Activated naive CD8-positive, alpha-beta T cell treated with anti-CD3 and anti-CD28 coated beads, Interleukin-2, amount 10 ng/mL, durations not matched to agents 7 days and 5 days (primary cell): ENCODE measurements at places on chromosomes 7 and 10. TPM values are rescaled to one million over a fixed set of nuclear protein-coding genes. Genes with fewer than 3 reads are reported as not detected.

- H3K27ac ChIP-seq, result no peak overlapping the region
- H3K4me3 ChIP-seq, result no peak overlapping the region
- H3K36me3 ChIP-seq, result no peaks in the 10 kb centered on the region
- H3K4me1 ChIP-seq, result no peaks in the 10 kb centered on the region
- no peak for DNase-seq
These were observed 145.5 kb upstream of the AUTS2 start for GRCh38 chr7:69452797-69453196.

DNA sequence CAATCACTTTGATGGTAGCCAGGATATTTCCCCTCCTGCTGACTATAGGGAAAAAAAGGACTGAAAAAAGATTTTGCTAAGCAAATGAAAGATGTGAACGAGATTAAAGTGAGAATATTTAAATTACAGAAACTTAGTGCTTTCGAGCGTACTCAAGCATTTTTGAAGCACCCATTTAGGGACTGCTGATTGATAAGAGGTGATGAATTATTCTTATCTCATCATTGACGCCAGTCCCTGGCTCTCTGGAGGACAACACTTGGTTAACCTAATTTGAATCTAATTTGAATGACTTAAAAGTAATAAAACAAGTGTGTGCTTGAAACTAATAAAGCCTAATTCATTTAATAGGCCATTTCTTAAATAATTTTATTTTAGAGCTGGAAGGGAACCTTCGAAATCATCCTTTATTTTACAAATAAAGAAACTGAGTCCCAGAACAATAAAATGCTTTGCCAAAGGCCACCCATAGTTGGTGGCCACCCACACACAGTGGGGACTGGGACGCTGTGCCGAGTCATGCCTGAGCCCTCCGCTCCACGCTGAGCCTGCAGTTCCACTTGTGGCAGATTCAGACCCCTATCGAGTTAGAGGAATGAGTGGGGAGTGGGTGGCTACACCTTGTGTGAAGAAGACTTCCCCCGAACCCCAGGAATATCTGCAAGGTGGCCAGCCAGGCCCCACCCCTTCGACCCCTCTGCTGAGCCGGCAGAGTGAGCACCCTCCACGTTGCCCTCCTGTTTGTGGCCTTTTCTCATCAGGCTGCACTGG lies 61.1 kb upstream of the SAMD8 start:
- H3K4me1 ChIP-seq, result peaks cover 5% of the 10 kb centered on the region
- H3K36me3 ChIP-seq, result no peaks in the 10 kb centered on the region
- no peak for DNase-seq
- H3K27me3 ChIP-seq, result no peaks in the 10 kb centered on the region
- H3K4me3 ChIP-seq, result no peak overlapping the region

DNA sequence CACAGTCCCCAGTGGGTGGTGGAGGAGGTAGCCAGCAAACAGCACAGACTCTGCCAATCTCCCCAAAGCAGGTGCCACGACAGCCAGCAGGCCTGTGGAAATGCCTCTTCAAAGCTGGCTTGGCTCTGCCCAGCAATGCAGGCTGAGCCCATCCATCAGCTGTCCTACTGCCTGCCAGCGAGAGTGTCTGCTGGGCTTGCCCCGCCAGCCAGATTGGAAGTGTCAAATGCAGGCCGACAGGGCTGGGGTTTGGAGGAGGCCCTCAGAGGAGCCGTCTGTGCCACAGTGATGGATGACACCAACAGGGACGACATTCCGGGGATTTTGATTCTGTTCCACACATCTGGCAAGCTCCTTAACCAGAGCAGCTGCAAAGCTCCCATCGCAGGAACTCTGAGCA lies 16.7 kb downstream of the HABP2 start:
- DNase-seq, result no peak
- H3K27me3 ChIP-seq, result peaks cover 9% of the 10 kb centered on the region
- H3K27ac ChIP-seq, result no peak overlapping the region
- H3K36me3 ChIP-seq, result no peaks in the 10 kb centered on the region
- no peak overlapping the region for H3K4me3 ChIP-seq

DNA sequence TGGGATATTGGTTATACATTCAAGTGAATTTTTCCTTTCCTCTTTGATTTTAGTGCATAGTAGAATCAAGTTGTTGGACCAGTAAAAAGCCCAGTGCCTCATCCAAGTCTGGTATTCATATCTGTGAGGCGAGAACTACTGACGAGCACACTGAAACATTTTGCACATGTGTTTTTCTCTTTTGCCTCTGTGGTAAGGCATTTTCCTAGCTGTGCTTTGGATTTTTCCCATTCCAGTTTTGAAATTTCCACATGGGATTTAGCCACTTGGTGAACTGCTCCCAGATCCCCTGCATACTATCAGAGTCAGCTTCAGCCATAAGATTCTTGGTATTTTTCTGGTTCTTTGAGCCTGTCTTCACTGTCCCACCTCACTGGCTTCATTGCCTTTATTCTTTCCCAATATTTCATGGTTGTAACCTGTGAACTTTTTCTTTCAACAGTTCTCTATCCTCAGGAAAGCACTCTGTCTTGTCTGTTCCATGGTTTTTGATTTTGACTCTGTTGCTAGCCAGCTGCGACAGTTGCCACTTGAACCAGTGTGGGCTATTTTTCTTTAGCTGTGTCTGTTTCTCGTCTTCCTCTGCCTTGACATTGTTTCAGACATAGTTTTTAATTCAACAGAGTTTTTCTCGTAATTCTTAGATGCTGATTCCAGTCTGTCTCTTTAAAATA lies 239.0 kb downstream of the REEP3 start:
- no peak overlapping the region for H3K4me3 ChIP-seq
- H3K36me3 ChIP-seq, result no peaks in the 10 kb centered on the region
- peaks cover 34% of the 10 kb centered on the region for H3K27me3 ChIP-seq
- DNase-seq, result no peak
- H3K27ac ChIP-seq, result no peak overlapping the region

GRCh38 chr7:77450613-77451012 lies 34.5 kb upstream of the GSAP start:
- H3K27me3 ChIP-seq, result peaks cover 2% of the 10 kb centered on the region
- no peak for DNase-seq
- no peak overlapping the region for H3K27ac ChIP-seq
- H3K4me1 ChIP-seq, result peaks cover 9% of the 10 kb centered on the region
- no peaks in the 10 kb centered on the region for H3K36me3 ChIP-seq
- H3K4me3 ChIP-seq, result no peak overlapping the region

GRCh38 chr10:89540420-89540949 lies 5.1 kb upstream of the SLC16A12 start:
- no peaks in the 10 kb centered on the region for H3K4me1 ChIP-seq
- no peak for DNase-seq
- H3K36me3 ChIP-seq, result no peaks in the 10 kb centered on the region

GRCh38 chr7:66400400-66400799 lies 195.3 kb downstream of the TPST1 start:
- no peak overlapping the region for H3K4me3 ChIP-seq
- no peak overlapping the region for H3K27ac ChIP-seq
- H3K27me3 ChIP-seq, result no peaks in the 10 kb centered on the region

GRCh38 chr10:104406715-104407650 lies 53.4 kb downstream of the CFAP58 start:
- H3K4me3 ChIP-seq, result no peak overlapping the region
- no peak overlapping the region for H3K27ac ChIP-seq
- H3K27me3 ChIP-seq, result peaks cover 23% of the 10 kb centered on the region

GRCh38 chr7:128154504-128154903 lies 86.6 kb upstream of the LEP start:
- no peak for DNase-seq
- peaks cover 2% of the 10 kb centered on the region for H3K4me1 ChIP-seq
- no peak overlapping the region for H3K4me3 ChIP-seq
- H3K27me3 ChIP-seq, result peaks cover 22% of the 10 kb centered on the region
- no peaks in the 10 kb centered on the region for H3K36me3 ChIP-seq
- no peak overlapping the region for H3K27ac ChIP-seq

DNA sequence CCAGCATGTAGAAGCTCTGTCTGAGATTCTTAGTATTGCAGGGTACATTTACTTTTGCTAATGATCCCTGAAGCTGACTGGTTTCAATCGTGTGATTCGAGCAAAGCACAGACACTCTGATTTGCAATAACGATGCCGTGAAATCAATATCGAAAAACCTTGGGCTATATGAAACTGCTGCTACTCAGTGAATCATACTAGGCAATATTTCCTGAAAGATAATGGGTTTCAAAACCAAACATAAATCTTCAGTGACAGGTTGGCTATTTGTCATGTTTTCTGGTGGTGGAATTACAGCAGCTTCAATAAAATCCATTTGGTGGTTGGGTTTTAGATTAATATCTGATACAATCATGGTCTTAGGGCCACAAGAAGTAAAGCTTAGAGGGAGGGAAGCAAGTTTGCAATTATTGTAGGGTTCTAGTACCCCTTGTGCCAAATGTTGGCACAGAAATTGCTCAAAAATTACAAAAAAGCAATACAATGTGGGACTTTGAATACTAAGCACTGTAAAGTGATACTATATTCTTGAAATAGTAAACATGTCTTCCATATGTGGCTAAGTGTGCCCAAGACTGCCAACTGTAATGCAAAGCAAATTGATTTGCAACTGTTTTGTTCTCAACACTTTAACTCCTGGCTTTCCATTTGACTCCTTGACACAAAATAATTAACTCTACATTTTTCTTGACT lies 112.4 kb upstream of the JAZF1 start:
- no peak for DNase-seq
- no peaks in the 10 kb centered on the region for H3K4me1 ChIP-seq
- no peak overlapping the region for H3K27ac ChIP-seq
- H3K4me3 ChIP-seq, result no peak overlapping the region

The SPDYE17 gene
- total RNA-seq, result not detected

The ACHE gene
- not detected for total RNA-seq

The PRSS2 gene
- not detected for total RNA-seq

The MYO1G gene
- total RNA-seq, result 382 TPM

The DUS4L gene
- total RNA-seq, result 11.8 TPM

The NRCAM gene
- 0.50 TPM for total RNA-seq

The SGPL1 gene
- 31.8 TPM for total RNA-seq
